ENCODE measurements at places on chromosomes 5 and 9.

DNA sequence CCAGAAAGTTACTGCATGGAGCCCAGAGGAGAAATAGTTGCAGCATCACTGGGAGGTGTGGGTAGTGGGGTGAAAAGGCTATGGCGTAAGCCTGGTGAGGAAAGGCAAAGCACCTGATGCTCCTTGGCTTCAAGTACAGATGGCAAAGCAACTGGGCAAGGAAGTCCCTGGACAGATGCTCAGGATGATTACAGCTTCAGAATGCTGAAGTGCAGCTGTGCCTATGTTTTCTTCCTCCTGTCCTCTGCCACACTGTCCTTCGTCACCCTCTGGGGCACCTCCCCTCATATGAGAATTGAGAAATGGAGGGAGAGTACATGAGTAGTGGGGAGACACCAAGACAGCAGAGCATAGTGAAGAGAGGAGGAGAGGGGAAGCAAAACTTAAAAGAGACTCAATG is 328.0 kb downstream of the PDE4D start:
- no peak for DNase-seq

DNA sequence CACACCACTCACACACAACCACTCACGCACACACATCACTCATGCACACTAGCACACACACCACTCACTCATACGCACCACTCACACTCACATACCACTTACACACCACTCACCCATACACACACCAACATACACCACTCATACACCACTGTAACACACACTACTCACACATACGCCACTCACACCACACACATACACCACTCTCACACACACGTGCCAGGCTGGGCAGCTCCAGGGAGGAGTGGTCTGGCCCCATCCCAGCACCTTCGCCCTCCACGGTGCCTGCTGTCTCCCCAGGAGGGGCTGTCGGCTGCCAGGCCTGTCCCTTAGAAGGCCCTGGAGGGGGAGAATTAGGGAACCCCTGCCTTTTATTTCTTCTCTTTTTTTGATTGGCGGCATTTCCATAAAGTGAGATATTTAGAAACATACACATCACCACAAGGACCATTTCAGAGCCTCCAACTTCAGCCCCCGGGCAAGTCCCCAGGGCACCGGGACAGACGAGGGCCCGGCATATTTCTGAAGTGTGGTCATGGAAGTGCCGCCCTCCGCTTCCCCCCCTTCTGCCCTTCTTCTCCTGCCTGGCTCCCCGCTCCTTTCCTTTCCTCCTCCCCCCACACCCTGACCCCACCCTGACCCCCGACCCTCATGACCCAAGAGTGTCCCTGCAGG is 6.3 kb upstream of the ASB6 start:
- DNase-seq: no peak

- DNase-seq: no peak
Observed at GRCh38 chr9:4111233-4112008, 188.4 kb downstream of the GLIS3 start.

DNA sequence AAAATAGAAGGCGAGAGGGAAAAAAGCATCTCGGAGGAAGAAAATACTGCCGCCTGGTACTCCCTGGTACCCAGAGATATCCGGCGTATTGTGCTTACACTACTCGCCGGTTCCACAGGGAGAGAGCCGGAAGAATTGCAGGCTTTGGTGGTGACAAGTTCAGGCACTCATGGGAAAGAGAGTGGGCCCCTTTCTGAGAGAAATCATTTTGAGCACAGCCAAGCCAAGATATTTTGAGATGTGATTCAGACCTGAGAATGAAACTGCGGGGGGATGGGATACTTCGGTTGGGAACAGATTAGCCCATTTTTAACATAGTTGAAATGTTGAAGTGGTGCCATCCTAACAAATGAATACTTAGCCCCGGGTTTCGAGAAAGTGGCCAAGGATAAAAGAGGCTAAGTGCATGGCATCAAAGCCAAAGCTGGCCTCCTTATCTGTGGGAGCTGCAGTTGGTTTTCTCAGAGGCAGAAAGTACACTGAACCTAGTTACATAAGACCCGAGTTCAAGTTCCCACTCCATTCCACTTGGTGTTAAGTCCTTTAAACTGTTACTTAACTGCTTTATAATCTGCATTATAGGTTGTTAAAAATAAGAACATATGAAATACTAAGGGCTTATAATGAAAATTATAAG is 62.7 kb downstream of the SLC1A3 start:
- no peak for DNase-seq

GRCh38 chr9:110199643-110200042 is 8.3 kb downstream of the C9orf152 start:
- DNase-seq: no peak

All from SIG-M5 (cell line).